Epithelial cell of prostate (primary cell): ENCODE measurements at places on chromosomes 6 and 20.

DNA sequence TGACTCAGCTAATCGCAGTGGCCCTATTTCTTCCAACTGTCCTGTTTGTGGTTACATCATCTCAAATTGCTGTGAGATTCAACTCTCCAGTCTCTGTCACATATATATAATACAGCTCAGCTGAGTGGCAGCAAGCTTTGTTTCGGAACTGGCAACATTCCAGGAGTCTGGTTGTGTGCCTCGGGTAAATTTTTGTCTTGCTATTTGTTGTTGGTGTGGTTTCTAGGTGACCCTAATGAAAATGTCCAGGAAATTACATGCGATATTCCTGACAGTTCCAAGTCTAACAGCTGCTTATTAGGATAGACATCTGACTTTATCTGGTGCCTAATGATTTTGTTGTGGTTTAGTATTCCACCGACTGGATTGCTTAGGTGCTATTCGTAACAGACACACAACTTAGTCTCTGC, 581.8 kb downstream of the CD109 start:
- DNase-seq, result no peak

- DNase-seq, result no peak
Measured at GRCh38 chr20:10180651-10181235, 37.9 kb upstream of the SNAP25 start.

DNA sequence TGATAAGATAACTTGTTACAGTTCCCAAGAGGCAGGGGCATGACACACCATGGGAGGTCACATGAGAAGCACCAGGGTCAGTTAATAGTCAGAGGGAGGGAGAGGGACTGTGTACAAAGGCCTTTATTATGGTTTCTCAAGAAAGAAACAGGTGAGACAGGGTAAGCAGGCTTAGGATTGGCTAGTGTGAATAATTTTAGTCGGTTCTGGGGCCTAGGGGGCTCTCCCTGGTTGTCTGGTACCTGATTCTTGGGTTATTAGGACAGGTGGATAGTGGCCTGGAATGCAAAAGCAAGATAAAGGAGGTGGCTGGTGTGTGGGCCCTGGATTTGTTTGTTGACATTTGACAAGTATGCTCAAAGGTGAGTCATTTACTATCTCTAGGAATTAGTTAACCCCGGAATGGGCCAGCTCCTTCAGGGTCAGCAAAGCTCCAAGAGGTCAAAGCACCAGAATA, 49.4 kb upstream of the MCUR1 start:
- DNase-seq, result no peak

DNA sequence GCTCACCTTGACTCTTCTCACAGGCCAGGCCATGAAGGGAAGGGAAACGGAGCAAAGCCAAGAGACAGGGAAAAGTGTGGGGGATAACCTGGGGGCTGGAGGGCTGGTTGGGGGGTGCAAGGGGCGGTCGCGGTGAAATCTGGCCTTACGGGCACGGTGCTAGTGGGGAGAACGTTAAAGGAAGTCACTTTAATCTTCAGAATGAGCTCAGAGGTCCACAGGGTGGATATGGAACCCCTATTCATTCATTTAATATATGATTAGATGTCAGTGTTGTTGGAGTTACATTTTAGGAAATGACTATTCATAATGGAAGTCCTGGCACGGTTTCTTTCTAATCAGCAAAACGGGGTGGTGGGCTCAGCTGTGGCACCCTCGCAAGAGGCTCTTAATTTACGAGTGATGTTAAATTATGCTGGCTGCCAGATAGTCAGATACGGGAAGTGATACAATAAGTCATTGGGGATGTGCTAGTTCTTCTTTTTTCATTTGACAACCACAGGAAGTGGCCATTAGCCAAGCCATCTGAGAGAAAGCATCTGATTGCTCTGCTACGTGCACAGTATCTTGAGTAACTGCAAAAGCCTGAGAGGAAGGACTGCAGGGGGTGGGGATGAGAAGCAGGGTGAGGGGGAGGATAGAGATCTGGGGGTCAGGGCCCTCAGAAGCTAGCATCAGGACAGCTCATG, 253.0 kb downstream of the QKI start:
- no peak for DNase-seq

DNA sequence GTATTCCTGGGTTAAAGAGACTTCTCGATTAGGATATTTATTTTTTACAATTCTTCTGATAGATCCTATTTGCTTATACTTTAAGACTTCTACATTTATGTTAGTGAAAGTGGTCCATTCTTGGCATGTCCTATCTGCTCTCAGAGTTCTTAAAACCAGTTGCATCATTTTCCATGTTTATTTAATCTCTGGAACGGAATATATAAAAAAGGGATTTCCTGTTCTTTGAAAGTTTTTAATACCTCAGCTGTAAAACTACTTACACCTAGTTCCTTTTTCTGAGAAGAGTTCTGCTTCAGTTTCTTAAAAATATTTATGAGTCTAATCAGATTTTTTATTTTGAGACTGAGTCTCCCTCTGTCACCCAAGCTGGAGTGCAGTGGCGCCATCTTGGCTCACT, 18.0 kb upstream of the MYL9 start:
- no peak for DNase-seq

GRCh38 chr6:161561908-161562307, 288.0 kb upstream of the AGPAT4 start:
- DNase-seq, result no peak

- DNase-seq, result no peak
Measured at GRCh38 chr6:111430605-111431376, 52.2 kb downstream of the REV3L start.

- no peak for DNase-seq
Measured at GRCh38 chr6:143063631-143064030, 2.9 kb downstream of the AIG1 start.

DNA sequence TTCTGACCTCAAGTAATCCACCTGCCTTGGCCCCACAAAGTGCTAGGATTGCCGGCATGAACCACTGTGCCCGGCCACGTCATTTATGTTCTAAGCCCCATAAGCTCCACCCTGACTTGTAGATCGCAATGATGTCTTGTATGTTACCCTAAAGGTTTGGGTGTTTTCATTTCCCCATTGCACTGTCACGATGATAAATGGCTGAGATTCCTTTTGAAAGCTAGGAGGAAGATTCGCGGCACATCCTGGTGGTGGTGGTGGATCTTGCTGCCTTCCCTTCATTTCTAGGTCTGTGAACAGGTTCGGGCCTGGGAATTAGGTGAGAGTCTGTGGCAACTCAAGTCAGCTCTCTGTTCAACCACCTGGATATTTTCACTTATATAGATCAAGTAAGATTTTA, 28.3 kb downstream of the MUC22 start:
- DNase-seq, result no peak

DNA sequence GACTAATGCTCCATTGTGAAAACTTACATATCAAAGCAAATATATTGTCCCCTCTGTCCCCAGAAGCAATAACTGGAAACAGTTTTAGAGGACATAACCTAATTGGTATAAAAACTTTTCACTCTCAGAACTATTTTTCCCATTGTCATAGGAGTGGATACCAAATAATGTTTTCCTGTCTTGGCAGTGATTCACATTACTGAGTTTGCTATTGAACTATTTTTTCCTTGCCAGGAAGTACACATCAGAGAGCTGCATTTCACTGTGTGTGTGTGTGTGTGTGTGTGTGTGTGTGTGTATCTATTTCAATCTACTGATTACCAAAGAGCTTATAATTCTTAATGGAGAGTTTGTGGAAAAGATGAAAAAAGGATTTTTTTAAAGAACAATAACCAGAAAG, 45.4 kb downstream of the AKAP12 start:
- no peak for DNase-seq

- DNase-seq, result no peak
Measured at GRCh38 chr6:83417880-83418663, 12.8 kb downstream of the ME1 start.

DNA sequence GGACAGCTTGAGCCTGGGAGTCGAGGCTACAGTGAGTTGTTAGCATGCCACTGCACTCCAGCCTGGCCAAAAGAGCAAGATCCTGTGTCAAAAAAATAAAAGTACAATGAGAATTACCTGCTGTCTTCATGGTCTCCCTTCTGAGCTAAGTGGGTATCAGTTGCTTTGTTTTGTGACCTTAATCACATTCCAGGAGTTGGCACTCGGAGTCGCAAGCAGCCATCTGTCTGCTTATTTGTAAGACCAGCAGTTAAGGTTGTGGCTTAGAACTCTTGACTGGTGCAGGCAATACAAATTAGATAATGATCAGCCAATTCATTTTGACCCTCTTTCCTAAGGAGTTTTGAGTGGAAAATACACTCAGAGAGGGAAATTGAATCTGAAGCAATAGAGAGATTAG, 114.0 kb downstream of the MYO6 start:
- no peak for DNase-seq

DNA sequence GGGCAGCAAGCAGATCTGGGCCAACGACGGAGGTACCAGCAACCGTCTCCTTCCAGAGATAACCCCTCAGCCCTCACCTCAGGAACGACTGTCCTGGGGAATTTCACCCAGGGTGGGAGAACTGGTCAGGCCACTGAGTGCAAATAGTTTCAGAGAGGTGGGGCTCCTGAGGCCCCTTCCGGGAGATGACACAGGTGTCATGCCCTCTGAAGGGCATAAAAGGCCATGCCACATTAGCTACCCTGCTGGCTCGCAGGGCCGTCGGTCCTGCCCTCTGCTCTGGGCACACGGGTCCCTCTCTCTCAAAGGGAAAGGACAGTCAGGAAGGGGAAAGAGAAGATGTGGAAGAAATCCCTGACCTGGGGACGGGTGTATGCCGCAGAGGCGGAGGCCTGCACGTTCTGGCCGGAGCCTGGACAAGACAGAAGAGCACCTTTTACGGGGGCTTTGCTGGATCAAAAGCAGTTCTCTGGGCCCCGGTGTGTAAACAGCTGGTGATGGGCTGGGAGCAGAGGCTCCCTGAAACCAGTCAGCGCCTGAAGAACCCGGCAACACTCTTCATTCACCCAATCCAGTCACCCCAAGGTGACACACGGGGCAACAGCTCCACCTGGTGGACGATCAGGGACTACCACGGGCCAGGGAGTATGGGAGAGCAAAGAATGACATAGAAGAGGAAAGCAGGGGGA, 6.4 kb upstream of the TAF8 start:
- DNase-seq, result no peak

GRCh38 chr6:108619431-108620197, 58.9 kb downstream of the FOXO3 start:
- DNase-seq, result no peak

DNA sequence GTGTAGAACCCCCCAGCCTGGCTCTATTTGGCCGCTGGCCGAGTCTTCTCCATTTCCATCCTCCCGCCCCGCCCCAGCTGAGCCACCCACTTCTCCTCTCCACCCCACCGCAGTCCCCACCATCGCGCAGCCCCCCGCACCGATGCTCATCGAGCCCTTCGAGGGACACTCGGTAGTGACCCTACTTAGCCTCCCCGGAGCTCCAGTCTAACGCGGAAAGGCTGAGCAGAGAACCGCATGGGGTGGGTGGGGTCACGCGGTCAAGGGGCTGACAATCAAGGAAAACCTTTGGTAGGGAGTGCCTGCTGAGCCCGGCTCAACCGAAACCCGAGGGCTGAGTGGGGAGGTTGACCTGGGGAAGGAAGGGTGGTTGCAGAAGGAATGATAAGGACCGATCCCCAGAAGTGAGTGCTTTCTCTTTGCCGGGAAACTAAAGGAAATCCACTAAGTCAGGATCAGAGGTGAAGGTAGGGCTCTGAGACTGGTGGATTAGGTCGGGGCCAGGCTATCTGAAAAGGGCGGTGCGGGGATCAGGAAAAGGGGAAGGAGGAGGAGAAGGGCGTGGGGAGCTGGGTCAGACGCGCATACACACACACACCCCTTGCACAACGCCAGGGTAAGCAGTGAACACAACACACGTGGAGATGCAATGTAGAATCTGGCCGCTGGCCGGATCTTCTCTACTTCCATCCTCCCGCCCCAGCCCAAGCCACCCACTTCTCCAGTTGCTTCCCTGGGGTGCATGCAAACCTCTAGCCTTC, 49.8 kb downstream of the CPXM1 start:
- DNase-seq, result no peak

GRCh38 chr6:150667977-150668716, 68.5 kb downstream of the PLEKHG1 start:
- peak; percentile 75 for DNase-seq

DNA sequence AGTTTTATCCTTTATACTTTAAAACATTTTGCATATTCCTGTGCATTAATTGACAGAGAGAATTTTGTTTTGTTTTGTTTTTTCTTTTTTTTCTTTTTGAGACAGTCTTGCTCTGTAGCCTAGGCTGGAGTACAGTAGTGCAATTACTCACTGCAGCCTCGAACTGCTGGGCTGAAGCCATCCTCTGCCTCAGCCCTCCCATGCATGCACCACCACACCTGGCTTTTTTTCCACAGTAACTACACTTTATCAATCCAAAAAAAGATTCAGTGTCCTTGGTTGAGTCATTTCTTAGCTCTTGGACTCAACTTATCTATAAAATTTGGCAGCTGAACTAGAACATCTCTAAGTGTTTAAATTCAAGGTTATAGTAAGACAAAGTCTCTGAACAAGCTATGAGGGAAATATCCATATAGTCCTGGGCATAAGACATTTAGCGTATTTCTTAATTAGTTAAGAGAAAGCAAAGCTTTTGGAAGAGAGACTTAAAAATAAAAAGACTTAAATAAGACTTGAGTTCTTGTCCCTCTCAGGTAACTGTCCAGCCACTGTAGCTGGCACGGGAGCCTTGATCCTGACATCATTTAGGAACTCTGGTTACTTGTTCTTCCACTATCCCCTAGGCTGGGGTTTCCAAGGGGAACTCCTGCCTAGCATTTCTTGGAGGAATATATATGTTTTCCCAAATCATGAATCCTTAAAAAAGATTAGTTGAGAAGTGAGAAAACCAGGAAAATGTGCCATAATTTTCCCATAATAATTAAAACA, 300.1 kb downstream of the HACE1 start:
- no peak for DNase-seq

- no peak for DNase-seq
Measured at GRCh38 chr6:89799756-89800155, 19.8 kb downstream of the MDN1 start.

DNA sequence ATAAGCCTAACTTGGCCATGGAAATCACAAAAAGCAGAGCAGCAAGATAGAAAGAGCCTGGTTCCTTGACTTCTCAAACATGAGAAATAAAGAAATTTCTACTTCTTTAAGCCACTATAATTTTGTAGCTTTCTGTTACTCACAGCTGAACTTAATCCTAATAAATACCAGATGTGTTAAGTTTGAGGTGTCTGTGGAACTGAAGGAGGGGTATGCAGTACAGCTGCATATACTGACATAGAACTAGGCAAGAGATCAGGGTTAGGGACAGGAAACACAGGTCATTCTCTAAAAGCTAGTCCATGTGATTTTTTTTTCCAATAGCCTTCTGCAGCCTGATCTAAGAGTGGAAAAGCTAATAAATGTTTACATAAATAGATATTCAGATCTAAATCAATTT, 123.9 kb downstream of the COL12A1 start:
- DNase-seq, result no peak

- no peak for DNase-seq
Measured at GRCh38 chr6:45513213-45513618, 135.5 kb upstream of the SUPT3H start.

DNA sequence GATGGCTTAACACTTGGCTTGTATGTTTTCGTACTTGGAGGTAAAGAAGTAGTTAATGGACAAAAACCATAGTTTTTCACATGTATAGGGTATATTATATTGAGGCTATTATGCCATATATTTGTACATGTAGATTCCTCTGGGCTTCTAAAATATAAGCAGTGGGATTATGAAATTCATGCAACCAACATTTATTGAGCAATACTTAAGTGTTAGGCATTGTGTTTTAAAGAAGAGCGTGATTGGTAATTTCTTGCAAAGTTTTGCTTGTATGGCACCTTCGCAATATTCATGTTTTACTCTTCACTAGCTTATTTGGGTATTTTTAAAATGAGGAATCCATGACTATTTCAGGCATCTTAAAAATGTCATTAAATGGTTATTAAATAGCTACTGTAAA, 2.5 kb downstream of the TULP4 start:
- no peak for DNase-seq
